EH (cell line): ENCODE measurements at places on chromosomes 11 and 22.

DNA sequence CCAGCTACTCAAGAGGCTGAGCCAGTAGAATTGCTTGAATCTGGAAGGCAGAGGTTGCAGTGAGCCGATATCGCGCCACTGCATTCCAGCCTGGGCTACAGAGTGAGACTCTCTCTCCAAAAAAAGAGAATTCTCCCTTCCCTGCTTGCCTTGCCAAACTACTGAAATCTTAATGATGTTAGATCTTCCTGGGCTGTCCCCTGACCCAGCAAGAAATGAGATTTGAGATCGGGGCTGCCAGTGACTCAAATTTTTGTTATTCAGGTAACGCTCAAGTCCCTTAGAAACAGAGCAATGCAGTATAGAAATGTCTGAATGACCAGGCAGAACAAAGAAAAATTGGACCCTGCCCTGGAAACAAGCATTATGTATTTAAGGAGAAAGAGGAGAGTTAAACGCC, 4.0 kb upstream of the RBFOX2 start:
- no peak for DNase-seq

DNA sequence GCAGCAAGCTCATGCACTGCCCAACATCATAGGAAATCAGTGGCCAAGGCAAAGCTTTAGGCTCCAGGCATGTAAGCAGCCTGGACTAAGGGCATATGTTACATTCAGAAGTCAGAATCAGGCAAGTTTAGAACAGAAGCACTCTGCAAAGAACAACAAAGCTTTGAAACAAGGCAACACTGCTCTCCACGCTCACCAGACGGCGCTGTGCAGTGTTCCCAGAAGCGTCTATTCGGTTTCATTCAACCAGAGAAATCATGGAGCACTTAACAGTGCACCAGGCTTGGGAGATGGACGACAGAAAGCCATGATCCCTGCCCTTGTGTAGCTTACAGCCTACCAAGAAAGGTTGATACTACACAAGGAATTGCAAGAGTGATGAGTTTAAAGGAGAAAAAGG, 555.8 kb downstream of the BUD13 start:
- peak; percentile 29 for DNase-seq

- peak; percentile 89 for DNase-seq
Measured at GRCh38 chr11:117907276-117908108, 21.7 kb downstream of the TMPRSS13 start.

DNA sequence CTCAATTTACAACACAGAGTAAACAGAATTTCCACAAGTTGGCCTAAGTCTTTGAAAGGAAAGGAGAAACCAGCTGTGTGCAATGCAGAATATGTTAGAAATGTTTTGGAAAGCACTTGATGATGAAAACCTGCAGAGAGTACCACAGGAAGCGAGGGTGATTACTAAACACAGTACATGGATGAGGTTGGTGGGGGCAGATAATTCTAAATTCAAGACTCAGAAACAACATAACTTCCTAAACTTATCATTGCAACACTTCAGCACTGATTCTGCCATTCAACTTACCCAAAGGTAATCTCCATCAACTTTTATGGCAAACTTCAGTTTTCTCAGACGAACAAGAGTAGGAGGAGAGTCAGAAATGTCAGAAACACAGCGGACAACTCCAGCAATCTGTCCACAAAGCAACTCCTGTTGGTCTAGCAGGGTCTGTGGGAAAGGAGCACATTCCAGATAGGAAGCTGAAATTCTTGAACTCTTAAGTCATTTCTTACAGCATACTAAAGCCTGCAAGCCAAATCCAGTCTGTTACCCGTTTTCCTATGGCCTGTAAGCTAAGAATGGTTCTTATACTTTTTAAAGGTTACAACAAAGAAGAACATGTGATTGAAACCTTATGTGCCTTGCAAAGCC, 6.8 kb downstream of the HPS4 start:
- DNase-seq, result peak; percentile 71

GRCh38 chr22:25402160-25402500, 162.3 kb upstream of the GRK3 start:
- no peak for DNase-seq

GRCh38 chr11:120062561-120062930, 75.4 kb downstream of the TRIM29 start:
- DNase-seq, result no peak

GRCh38 chr22:46267431-46268279, at the start of gene TTC38:
Gene TTC38, plus strand, starts transcription at chr22:46268008. Its CDS starts 32 bp downstream, at chr22:46268040.
- peak; percentile 89 for DNase-seq

GRCh38 chr11:2428322-2428795, 16.0 kb downstream of the TRPM5 start:
- DNase-seq, result peak; percentile 55

GRCh38 chr11:77409046-77409445, 64.8 kb downstream of the PAK1 start:
- DNase-seq, result no peak

GRCh38 chr11:72719551-72719950, 32.7 kb downstream of the ARAP1 start:
- no peak for DNase-seq

DNA sequence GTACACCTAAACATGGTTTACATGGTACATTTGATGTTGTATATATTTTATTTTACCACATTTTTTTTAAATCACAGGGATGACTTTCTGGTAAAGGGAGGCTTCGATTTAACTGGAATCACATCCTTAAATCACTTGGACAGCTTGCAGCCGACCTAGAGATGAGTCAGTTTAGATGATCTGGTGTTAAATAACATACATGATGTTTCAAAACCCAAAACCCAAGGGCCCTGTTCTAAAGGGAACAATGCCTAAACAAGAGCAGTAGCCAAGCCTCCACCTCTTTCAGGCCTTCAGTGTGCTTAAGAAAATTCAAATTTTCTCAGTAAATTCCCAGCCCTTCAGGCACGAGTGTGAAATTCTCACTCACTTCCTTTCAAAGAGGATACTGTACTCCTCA, 108.8 kb downstream of the WT1 start:
- DNase-seq, result no peak

DNA sequence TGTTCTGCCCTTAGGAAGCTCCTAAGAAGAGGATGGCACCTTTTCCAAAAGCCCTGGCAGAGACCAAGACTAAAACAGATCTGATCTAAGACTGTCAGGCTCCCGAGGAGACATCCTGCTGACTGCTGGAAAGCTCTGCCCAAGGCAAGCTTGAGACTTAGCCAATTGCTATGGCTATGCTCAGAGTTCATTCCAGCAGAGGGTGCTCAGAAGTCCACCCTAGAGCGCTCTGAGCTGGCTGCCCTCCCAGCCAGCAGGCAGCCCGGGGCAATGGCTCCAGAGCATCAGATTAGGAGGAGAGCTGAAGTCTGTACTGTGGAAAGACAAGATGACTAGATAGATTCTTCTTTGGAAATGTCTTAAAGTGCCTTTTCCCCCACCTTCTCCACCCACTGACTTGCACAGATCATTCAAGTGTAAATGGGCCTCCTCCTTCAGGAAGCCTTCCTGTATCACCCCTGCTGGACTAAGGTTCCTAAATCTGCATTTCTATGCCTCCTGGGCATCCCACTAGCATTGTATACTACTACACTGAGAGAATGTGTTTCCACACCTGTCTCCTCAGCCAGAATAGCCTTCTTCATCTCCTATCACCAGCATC, 23.4 kb downstream of the LRRC55 start:
- peak; percentile 93 for DNase-seq

DNA sequence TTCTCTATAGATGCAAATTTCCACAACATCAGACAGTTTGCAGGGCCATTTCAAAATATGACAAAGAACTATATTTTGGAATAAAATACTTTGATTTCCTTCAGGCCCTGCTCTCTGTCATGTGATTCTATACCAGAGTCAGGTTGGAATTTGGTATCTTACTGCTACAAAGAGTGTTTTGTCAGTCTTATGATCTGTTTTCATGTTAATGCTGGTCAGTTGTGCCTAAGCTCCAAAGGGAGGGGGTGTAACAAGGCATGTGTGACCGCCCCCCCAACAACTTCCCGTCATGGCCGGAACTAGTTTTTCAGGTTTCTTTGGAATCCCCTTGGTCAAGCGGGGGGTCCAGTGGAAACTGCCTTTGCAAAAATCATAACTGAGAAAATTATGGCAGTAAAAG, 15.1 kb downstream of the C11orf96 start:
- DNase-seq, result no peak

DNA sequence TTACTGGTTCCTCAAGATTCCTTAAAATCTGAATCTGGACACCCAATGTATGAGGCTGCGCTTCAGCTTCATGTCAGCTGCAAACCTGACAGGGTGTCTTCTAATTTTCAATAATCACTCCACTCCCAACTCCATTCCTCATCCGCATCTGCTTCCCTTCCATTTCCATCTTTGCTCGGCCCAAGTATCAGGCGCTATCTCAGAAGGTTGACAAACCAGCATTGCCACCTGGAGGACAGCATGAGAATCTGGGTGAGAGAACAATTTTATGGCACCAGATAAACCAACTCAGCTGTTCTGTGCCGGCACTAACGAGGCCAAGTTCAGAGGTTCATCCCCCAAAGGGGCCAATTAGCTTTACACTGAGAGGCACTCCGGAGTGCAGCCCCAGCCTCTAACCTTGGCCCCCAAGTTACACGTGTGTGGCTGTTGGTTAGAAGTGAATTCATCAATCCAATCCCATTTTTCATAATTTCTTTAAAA, 79.1 kb upstream of the LMO2 start:
- DNase-seq, result peak; percentile 58

GRCh38 chr11:71080239-71081097, 171.9 kb downstream of the SHANK2 start:
- peak; percentile 43 for DNase-seq

DNA sequence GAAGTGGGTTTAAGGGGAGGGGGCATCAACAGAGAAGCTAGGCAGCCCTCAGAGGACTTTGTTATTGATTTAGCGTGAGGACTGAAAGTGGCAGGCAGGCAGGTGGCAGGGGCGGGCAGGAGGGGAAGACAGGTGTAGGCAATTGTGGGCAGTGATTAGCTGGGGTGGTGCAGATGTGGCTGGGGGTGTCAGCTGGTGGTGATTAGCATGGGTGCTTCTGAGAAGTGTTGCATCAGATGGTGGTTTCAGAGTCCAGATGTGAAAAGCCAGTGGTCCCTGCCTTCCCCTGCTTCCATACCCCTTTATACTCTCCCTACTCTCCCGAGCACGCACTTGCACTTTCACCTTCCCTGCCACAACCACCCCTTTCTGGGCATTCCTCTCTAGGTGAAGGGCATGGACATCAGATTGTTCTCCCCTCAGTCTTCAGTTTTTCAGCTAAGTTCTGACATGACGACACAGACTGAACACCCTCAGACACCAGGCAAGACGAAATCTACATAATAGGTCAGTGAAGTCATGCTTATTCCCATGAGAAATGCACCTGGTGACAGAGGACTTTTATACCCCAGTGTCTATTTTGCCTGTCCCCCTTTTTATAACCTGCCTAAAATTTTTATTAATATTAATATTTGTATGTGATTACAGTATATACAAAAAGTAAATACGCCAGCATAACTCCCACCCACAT, 435.7 kb upstream of the CADM1 start:
- no peak for DNase-seq

GRCh38 chr11:110279881-110280280, 16.5 kb downstream of the RDX start:
- DNase-seq, result no peak

GRCh38 chr11:72228229-72228843, 3.8 kb downstream of the INPPL1 start:
- DNase-seq, result no peak

GRCh38 chr11:77299528-77299993, 1.9 kb downstream of the GDPD4 start:
- DNase-seq, result peak; percentile 25

- DNase-seq, result no peak
Measured at GRCh38 chr11:129939510-129939909, 44.1 kb upstream of the NFRKB start.

DNA sequence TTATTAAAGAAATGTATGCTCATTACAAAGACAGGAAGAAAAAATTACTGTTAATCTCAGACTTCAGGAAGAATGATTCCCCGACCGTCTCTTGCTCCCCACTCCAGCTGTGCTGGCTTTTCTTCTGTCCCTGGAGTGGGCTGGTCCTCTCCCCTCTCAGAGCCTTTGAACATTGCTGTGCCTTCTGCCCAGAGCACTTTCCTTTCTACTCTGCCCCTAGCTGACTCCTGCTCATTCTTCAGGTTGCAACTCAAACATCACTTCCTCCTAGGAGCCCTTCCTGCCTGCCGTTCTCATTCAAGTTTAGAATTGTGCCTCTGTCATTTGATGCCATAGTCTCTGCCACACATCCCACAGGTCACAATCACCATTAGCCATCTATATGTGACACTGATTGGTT, 329.5 kb downstream of the MIAT start:
- no peak for DNase-seq

DNA sequence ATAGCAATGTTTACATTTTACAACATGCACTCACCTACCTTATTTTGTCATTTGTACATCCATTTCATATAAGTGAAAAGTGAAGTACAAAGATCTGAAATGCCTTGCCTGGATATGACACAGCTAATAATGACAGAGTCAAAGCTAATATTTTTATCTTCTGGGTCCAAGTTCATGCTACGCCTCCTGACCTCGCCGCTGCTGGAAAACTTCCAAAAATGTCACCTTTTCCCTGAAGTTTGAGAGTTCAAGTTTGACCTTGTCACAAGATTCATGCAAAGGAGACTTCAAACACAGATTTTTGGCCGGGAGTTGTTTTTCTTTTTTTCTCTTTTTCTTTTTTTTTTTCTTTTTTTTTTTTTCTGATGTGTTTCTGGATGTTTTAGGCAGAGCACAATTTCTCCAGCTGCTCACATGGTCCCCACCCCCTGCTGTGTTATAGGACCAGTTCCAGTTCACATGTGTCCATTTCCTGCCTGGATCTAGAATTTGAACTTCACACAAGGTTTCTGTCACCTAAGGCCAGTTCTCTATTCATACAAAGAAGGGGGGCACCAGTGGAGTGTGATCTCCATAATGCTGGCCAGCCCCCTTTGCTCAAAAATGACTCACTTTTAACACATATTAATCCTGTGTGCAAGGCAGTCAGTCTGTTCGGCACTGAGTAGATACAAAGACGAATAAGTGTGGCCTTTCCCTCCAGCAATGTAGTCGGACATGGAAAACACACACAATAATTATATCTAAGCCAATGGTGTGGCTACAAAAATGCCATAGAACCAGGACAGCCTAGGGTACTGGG, 546.8 kb downstream of the BUD13 start:
- no peak for DNase-seq

DNA sequence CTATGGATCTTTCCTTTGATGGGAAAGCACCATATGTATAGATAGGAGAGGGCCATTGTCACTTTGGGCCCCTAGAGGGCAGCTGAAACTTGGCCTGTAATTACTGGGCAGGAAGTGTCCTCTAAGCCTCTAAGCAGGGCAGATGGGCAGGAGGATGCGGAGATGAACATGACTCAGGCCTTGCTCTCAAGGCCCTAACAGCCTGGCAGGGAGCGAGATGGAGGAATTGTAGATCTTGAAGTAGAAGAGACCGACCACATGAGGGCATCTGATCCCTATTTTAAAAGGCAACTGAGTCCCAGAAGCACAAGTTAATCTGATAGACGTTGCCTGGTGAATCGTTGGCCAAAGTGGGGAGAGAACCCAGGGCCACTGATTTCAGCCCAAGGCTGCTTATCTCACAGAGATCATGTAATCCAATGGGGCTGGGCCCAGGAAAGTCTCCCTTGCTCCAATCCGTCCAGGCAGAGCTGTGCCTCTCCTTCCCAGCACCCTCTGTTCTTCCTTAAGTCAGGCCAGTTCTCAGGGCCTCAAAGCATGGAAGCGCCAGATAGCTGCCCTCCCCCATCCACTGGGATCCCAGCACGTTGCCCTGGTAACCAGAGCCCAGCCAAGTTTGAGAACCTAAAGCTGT, 2.5 kb upstream of the SEPTIN3 start:
- peak; percentile 95 for DNase-seq
